Activated B cell treated with CpG ODN at 0.5 μM for 24 hours (primary cell): ENCODE measurements at places on chromosomes 2 and 18. TPM values are rescaled to one million over a fixed set of nuclear protein-coding genes. Genes with fewer than 3 reads are reported as not detected.

ITGA4 gene
- 89.2 and 104 TPM in 2 replicates for total RNA-seq

IL36B gene
- total RNA-seq = not detected in 2 replicates

ZC3H6 gene
- total RNA-seq = 7.0 and 7.3 TPM in 2 replicates

PPP4R1 gene
- total RNA-seq = 48.1 and 51.3 TPM in 2 replicates

MARCO gene
- not detected in 2 replicates for total RNA-seq
